ENCODE measurements at places on chromosomes 7 and 10. TPM values are rescaled to one million over a fixed set of nuclear protein-coding genes. Genes with fewer than 3 reads are reported as not detected.

DNA sequence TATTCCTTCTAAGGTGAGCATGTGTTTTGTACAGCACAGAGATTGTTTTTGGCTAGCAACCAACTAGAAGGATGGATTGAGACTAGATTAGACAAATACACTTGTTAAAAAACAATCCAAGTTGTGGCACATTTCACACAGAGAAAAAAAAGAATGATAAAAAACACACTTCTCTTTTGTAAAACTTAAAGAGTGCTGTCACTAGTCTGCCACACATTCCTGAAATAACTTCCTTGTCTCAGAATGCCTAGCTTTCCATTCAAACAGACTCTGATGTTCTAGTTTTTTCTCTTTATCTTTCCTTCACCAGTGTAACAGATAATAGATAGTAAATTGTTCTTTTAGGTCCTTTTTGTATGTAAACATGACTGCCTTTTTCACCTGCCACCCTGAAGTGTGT is 11.4 kb downstream of the DLD start:
- no peak for DNase-seq

DNA sequence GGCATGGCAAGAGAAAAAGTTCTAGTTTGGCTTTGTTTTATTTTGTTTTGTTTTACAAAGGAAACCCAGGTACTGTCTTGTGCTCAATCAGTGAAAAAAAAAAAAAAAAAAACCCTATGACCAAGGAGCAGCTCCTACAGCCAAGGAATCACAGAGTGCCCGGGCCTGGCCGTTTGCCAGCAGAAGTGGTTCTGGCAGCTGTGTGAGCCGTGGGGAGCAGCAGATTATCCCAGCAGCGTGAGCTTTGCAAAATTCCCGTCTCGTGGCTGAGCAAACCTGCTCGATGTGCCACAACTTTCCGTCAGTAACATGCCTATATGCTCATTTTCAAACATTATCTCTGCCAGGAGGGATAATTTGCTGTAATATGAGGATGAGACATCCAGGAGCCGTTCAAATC is 293.7 kb downstream of the POU6F2 start:
- DNase-seq = no peak

DNA sequence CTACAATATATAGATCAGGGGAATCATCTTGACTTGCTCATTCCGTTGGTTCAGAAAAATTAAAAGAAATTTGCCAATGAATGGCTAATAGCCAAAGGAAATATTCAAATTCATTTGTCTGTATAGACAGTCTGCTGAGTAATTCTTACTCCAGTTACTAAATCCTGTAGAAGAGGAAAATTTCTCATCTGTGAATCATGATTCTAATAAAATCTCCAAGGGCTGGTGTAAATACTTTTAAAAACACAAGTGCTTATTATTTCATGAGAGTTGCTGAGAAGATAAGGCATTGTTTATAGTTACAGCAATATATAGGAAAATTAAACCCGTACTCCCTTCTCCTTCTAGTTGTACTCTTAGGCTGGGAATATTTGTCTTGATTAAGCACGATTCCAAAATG is 53.0 kb downstream of the WNT2 start:
- DNase-seq = no peak

DNA sequence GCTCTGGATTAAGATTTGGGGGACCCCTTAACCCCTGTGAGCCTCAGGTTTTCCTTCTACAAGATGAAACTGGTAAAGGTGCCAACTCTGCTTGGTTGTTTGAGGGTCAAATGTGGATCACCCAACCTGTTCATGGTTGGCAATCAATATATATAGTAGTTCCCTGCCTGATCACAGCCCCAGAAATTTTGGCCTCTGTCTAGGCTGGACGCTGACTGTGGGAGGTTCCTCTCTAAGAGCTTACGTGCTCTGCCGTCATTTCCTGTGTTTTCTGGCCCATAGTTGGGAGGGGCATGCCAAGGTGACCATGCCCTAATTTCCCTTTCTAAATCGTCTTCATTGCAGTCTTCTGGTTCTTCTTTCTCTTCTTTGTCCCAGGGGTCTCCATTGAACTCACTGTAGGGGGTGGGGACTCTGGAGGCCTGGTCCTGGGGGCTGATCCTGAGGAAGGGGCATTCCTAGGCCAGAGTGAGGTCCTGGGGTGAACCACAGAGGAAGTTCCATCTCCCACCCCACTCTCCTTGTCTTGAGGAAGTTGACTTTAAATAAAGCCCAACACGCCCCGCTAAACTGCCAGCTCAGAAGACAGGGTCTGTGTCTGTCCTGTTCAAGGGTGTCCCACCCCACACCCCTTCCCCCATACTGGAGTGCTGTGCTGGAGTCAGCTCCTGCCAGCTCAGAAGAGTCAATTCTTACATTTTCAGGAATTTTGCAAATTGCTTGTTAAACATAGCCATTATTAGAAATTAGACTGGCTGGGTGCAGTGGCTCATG is 98.9 kb upstream of the SDK1 start:
- no peak for DNase-seq

- DNase-seq = no peak
Observed at GRCh38 chr7:81470724-81471379, 299.0 kb downstream of the HGF start.

The ST8SIA6 gene
- total RNA-seq = 0.36 TPM

The MYO1G gene
- total RNA-seq = 0.67 TPM

Measured in progenitor cell of endocrine pancreas (in vitro differentiated cells).